ENCODE measurements at places on chromosomes 2 and 18.
A peak's percentile ranks its signal among the peaks of the same experiment; 100 is the strongest.

DNA sequence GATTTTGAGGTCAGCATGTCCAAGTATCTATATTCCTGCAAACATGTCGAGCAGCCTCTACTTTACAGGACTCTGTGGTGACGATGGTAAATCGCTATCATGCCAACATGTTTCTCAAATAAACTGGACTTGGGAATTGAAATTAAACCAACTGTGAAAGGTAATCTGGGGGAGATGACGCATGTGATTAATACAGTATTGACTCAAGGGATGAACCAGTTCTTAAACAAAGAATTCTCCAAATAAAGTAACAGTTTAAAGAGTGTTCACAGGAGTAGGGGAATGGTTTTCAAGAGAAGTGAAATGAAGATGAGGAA, 54.3 kb downstream of the THUMPD2 start:
- DNase-seq = no peak

- no peak for DNase-seq
Observed at GRCh38 chr2:112794131-112794733, 9.9 kb upstream of the IL1A start.

GRCh38 chr18:52228166-52228565, 111.8 kb upstream of the DCC start:
- no peak for DNase-seq

DNA sequence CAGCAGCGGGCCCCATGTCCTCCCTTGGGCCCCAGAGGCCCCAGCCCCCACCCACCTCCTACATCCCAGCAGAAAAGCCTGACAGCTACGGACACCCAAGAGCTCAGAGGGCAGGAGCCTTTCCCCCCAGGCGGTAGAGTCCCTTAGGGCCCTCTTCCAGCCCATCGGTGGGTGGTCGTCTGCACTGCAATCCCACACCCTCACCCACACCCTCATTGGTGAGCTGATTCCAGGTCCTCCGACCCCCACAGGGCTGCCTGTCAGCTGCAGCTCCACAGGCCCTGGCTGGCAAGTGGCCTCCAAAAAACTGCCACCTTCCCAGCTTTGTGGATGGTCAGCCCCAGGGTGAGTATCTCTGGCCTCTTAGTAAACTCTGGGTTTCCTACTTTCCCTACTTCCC, 10.5 kb downstream of the TCF23 start:
- no peak for DNase-seq

DNA sequence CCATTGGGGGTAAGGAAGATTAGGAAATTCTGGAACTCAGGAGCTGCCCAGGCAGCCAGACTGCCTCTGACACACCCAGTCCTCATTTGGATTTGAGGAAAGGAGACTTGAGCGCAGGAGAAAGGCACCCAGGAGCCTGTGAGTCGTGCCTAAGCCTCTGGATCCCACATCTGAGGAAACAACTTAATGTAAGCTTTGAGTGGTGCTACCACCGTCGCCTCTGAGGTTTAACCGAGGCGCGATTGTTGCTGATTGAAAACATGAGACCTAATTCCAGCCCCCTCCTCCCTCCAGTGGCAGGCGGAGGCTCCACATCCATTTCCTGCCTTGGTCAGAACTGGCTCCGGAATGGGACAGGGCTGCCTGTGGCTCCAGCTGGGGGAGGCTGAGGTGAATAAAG, 176.7 kb upstream of the PKDCC start:
- no peak for DNase-seq

- DNase-seq = no peak
Observed at GRCh38 chr2:179344970-179345369, 80.3 kb upstream of the SESTD1 start.

DNA sequence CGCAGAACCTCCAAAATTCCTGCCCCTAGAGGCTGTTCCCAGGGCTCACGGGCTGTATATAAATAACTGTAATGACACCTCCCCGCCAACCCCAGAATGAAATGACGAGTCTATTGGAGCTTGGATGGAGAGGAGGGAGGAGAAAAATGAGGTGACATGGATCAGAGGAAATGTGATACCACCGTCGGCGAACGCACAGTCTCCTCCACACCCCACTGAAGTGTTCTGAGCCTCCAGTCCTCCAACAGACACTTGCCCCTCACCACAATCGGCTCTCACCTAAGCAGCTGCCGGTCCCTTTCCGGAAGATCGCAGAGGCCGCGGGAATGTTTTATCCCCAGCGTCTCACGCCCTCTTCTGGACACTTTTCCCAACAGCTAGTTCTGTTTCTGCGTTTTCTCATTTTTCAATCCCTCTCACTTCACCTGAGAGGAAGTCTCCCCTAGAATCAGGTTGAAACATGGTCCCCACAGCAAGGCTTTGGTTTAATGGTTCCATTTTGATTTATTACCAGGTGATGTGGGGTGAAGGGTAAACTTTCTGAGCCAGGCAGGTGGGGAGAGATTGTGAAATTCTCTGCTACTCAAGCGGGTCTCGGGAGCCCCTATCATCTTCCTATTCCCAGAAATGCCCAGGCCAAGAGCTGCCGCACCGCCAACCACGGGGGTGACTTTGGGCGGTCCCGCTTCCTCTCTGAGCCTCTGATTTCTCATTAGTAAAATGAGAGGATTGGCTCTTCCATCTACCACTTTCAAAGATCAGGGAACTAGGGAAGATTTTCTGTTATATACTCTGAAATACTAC, 9.1 kb upstream of the MYO5B start:
- DNase-seq = peak; percentile 33

GRCh38 chr2:118153433-118153832, 65.2 kb downstream of the INSIG2 start:
- DNase-seq = no peak

GRCh38 chr2:43931293-43931692, 64.5 kb downstream of the LRPPRC start:
- DNase-seq = no peak

DNA sequence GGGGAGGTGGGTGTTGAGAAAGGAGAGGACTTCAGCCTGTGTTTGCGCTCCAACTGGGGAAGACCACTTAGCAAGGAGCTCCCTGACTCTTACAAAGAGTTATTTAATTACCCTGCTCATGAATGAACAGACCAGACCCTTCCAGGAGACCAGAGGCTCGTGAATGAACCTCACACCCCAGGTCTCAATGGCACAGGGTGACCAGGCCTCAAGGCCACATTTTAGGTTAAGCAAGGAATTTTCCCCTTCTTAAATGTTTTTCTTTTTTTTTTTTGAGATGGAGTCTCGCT, 25.3 kb downstream of the SMAD7 start:
- no peak for DNase-seq

GRCh38 chr2:44668336-44668735, 273.2 kb upstream of the SIX3 start:
- no peak for DNase-seq

DNA sequence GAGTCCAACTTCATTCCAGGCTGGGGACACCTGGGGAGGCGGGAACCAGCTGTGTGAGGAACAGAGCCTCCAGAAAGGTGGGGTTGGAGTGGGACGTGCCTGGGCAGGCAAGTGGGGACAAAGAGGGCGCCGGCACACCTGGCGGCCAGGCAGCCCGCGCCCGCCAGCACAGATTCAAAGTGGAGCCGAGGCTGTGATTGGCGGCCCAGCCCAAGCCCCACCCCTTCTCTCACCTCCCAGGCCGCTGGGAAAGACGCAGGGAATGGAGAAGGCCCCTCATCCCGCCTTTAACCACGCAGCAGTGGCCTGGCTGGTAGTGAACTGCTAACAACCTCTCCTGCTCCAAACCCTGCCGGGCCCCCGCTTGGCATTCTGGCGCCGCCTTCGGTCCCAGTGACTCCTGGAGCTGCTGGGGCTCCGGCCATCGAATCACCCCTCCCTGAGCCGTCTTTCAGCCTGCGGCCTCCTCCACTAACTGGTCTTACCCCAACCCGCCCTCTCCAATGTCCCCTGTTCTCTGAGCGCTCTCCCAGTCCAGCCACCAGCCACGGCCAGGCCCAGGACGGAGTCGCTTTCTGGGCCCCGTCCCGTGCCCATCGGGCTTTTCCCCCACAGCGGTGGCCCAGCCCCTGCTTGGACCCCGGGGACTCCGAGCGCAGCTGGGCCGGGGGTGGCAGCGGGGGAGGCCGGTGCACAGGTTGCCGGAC, 27.9 kb upstream of the PTMA start:
- no peak for DNase-seq

DNA sequence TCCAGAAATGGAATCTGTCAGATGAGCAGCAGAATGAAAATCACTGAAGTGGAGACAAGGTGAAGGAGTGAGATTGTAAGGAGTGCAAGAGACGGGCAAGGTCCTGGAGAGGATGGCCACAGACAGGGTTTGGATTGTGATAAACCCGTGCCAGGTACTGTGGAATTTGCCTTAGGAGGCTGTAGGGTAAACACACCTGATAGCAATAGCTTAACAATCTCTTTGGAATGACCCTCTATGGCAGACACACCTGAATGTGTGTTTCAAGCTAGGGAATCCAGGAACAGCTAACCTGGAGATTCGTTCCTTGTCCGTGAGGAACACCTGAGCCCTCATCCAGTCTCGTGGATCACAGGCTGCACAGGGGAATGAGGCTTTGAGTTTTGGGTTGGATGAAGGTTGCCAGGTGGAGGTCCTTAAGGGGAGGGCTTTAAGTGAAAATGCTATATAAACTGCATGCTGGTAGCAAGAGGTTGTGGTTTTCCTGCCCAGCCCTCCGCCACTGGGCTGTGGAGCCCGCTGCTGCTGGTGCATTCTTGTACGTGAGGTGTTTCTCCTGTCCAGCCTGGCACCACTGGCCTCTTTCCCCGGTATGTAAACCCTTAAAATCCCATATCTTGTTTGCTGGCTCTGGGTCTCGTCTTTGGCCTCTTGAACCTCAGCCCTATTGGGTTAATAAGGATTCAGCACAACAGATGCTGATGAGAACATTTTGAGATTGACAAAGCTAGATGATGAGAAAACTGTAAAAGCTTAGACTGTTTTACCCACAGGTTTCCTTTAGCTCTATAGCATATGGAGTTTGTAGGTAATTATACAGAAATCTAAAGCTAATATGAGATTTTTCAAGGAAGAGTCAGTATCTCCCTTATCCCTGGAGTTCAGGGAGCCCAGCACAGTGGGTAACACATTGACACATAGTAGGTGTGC, 117.9 kb downstream of the ARHGAP15 start:
- no peak for DNase-seq

GRCh38 chr2:159921752-159922404, 123.9 kb upstream of the CD302 start:
- peak; percentile 89 for DNase-seq

GRCh38 chr2:23293731-23294130, 91.2 kb upstream of the KLHL29 start:
- no peak for DNase-seq

GRCh38 chr2:134469516-134470115, 215.7 kb downstream of the MGAT5 start:
- DNase-seq = no peak

DNA sequence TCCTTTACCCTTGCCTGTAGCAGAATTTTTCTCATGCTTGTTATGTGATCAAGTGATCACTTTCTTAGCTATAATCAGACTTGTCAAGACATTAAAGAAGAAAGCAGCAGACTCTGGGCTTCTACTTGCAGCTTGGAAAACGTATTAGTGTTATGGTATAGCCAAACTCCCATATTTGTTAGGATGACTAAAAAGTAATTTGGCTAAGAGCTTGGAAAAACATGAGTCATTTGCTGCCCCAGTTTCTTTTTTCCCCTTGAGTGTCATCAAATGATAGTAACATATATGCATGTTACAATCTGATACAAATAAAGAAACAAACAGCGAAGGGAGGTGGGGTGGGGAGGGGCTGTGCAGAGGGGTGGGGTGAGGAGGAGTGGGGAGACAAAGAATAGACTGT, 155.5 kb downstream of the IKZF2 start:
- DNase-seq = no peak

GRCh38 chr18:50982086-50982801, 14.4 kb downstream of the ELAC1 start:
- no peak for DNase-seq

DNA sequence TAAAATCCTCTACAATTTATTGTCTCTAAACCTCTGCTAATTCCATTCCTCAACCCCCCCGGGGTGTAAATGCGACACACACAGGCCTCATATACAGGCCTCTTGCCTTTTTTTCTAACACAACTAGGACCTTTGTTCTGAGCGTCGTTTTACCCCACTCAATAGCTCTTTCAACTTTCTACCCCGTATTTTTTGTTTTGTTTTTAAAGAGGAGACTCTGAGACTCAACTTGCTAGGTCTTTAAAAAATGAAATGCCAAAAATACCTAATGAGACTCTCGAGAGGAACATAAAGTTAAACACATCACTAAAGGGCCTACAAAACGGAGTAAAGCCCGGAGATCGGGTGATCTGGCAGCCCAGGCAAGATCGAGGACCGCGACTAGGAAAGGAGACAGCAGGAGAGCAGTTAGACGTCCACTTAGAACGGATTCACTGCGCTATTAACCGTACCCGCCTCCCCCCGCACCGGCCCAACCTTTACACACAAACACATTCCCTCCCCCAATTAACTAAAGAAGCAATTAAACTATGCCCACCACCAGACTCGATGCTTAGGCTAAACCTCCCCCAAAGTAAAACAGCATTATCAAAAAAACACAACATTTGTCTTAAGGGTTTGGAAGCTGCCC, 1.7 kb downstream of the TRIP12 start:
- DNase-seq = peak; percentile 29

GRCh38 chr2:239341146-239341732, 59.6 kb downstream of the HDAC4 start:
- no peak for DNase-seq

DNA sequence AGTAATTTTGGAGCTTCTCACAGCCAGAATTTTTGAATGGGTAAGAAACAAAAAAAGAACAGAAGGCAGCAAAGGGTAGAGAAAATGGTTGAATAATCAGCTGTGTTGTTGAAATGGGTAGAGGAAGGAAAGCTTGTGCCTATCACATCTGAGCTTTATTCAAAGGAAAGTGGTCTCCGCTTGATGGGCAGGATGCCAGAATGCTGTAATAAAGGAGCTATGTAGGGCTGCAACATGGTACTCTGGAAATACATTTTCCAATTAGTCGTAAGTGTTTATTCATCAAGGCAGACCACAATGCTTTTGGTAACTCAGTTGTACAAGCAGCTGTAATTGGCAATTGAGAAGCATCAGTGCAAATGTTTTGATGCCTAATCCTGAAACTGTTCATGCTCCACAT, 196.9 kb downstream of the ICOS start:
- DNase-seq = no peak

DNA sequence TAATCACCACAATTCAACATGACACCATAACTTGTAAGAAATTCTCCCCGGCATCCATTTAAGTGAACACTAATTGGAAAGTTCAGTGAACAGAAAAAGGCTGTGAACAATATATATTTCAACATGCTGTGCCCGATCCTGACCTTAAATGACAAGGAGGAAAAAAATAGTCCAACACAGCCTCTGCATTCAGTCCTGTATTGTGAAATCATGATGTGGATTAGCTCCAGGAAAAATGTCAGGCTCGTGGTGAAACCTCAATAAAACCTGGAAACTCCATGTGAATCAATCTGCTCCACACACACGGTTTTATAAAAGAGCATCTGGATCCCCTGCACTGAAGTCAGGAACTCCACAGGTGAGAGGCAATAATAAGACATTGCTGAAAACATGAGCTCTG, 145.4 kb upstream of the SPOPL start:
- DNase-seq = no peak

DNA sequence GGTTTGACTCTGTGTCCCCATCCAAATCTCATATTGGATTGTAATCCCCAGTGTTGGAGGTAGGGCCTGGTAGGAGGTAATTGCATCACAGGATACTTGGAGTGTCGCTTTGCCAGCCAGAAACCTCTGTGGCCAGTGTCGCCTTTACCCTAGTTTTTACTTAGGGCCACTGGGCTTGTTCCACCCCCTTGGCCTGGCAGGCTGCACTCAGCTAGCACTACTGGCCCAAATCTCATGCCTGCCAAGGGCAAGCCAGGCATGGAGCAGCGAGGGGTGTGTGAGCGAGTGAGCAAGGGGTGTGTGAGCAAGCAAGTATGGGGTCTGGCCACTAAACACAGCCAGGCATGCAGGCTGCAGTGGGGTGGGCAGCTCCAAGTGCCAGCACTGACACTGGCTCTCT, 178.7 kb upstream of the MGAT5 start:
- DNase-seq = no peak

Measured in stimulated activated naive CD8-positive, alpha-beta T cell treated with anti-CD3 and anti-CD28 coated beads, Interleukin-15, Interleukin-2, amounts not matched to agents 100 U/mL and 50 U/mL, for 24 hours (primary cell).